ENCODE measurements at places on chromosomes 16 and 17.

DNA sequence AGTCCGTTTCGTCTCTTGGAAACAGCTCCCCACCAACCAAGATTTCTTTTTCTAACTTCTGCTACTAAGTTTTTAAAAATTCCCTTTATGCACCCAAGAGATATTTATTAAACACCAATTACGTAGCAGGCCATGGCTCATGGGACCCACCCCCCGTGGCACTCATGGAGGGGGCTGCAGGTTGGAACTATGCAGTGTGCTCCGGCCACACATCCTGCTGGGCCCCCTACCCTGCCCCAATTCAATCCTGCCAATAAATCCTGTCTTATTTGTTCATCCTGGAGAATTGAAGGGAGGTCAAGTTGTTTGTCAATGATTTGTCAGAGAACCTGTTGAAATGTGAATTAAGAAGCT, 48.2 kb downstream of the IL21R start:
- no peak for DNase-seq

GRCh38 chr17:51056813-51057510, 63.7 kb downstream of the SPAG9 start:
- no peak for DNase-seq

DNA sequence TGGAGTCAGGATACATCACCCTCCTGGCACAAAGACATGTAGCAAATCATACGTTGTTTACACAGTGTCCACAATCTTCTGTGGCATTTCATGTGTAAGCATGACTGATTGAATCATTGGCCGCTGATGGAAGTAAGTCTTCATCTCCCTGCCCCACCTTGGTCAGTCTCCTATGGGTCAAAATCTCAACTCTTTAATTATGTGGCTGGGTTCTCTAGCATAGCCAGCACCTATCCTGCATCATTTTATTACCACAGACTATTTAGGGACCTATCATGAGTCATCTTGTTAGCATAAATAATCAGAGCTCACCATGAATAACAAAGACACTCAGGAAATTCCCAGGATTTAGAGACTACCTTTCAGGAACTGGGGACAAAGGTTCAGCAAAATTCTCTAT, 15.9 kb downstream of the TANC2 start:
- DNase-seq: no peak

- DNase-seq: no peak
Observed at GRCh38 chr16:74732707-74733350, 32.2 kb upstream of the MLKL start.

DNA sequence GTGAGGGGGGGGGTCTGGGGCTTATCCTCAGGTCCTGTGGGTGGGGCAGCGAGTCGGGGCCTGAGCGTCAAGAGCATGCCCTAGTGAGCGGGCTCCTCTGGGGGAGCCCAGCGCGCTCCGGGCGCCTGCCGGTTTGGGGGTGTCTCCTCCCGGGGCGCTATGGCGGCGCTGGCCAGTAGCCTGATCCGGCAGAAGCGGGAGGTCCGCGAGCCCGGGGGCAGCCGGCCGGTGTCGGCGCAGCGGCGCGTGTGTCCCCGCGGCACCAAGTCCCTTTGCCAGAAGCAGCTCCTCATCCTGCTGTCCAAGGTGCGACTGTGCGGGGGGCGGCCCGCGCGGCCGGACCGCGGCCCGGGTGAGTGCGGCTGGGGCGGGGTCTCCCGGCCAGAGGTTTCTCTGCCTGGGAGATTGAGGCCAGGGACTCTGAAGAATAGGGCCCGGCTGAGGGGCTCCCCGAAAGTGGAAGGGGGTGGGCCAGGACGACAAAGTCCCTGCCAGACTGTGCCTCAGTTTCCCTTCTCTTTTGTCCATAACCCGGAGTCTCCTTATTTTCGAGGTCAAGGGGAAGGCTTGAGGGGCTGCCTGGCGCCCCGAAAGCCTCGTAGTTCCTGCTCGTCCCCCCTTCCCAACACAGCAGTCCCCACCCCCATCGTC, at the start of gene FGF11:
Gene FGF11, plus strand, starts transcription at position 51 of the 651 bp plus-strand sequence. Its CDS starts 109 bp downstream, at position 160.
- no peak for DNase-seq

GRCh38 chr17:38748149-38748891, at the start of gene PCGF2:
PCGF2 (minus strand) TSS chr17:38748336; CDS start chr17:38740402, 7,934 bp downstream.
- no peak for DNase-seq

DNA sequence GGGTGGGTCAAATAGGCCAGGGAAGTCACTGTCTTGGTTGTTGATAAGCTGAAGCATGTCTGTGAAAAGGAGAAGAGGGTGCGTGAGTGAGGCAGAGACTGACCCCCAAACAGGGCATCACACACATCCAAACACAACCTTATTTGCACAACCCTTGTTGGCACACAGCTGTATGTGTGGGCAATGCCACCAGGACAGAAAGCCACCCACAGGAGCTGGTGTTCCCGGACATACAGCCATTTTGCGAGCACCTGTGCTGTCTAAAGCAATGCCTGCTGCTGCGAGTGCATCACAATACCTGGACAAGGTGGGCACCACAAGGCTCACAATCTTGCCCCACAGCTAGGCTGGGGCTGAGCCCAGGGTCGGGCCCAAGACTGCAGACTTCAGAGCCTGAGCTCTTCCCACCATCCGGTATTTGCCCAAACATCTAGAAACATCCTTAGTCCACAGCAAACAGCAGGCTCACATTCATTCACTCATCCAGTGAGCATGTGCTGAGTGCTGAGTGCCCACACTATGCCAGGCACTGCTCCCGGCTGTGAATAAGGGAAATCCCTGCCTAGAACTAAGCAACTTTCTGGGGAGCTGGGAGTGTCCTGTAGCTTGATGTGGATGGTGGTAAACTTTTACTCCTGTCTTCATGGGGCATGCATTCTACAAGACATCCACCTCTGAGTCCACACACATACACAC, 16.2 kb downstream of the SREBF1 start:
- no peak for DNase-seq

DNA sequence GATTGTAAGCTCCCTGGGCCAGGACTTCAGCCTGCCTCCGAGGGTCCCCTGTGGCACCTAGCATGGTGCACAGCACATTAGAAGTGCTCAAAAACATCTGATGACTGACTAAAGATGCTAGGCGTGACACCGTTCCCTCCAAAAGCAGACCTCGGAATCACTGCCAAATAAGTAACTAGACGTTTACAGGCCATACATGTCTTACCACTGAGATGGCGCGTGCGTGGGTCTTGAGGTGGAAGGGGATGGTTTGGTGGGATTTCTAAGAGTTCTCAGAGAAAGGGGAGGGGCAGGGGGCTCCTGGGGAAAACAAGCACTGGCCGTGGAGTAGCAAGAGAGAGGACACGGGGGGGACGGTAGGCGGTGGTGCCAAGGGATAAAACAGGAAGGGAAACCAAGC, 12.4 kb downstream of the MPO start:
- no peak for DNase-seq

GRCh38 chr16:27199736-27200135, 3.6 kb upstream of the KDM8 start:
- no peak for DNase-seq

DNA sequence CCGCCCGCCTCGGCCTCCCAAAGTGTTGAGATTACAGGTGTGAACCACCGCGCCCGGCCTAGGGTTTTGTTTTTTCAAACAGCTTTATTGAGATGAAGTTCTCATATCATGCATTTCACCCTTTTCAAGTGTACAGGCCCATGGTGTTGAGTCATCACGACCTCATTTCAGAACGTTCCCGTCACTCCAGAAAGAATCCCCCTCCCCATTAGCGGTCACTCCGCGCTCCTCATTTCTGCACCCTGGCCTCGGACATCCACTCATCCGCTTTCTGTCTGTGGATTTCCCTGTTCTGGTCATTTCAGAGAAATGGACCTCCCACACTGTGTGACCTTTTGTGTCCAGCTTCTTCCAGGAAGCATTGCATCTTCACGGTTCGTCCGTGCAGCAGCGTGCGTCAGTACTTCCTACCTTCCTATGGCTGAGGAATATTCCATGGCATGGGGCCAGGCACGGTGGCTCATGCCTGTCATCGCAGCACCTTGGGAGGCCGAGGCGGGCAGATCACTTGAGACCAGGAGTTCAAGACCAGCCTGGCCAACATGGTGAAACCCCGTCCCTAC, 135.2 kb upstream of the GSE1 start:
- DNase-seq: no peak

- DNase-seq: no peak
Observed at GRCh38 chr16:17328932-17329331, 141.8 kb downstream of the XYLT1 start.

DNA sequence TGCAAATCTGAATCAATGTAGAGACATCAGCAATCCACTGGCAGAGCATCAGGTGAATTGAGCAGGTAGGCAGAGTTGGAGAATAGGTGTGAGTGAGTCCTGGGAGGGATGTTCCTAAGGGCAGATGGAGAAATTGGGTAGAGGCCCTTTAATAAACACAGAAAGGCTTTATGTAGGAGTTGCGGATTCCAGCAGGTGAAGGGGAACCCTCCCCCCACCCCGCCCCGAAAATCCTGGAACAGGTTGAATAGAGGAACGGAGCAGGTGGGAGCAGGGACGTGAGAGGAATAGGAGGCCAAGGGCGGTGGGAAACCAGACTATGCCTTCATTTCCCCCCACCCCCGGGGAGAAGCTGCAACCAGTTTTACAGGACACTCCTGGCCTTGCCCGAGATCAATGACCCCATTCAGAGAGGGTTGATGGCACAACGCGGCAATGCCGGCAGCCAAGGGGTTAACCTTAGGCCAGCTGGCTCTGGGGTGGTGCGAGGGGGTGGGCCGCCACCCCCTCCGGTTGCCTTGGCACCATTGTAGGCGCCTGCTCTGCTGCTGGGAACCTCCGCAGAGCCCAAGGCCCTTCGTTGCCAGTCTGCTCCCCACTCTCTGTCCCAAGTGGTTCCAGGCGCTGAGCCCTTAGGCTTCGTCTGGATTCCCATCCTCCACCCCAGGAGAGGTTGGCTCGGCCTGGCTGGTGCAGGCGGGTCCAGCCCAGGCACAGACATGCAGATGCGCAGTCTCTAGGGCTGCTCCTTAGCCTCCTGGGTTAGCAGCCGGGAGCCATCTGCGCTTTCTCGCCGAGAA, 814 bp upstream of the RUNDC3A start:
- no peak for DNase-seq

GRCh38 chr16:57503366-57503765, 17.1 kb upstream of the DOK4 start:
- DNase-seq: no peak

GRCh38 chr17:29914819-29915537, 15.1 kb downstream of the SSH2 start:
- no peak for DNase-seq

GRCh38 chr17:48190871-48191270, 83.3 kb downstream of the SNX11 start:
- DNase-seq: no peak

DNA sequence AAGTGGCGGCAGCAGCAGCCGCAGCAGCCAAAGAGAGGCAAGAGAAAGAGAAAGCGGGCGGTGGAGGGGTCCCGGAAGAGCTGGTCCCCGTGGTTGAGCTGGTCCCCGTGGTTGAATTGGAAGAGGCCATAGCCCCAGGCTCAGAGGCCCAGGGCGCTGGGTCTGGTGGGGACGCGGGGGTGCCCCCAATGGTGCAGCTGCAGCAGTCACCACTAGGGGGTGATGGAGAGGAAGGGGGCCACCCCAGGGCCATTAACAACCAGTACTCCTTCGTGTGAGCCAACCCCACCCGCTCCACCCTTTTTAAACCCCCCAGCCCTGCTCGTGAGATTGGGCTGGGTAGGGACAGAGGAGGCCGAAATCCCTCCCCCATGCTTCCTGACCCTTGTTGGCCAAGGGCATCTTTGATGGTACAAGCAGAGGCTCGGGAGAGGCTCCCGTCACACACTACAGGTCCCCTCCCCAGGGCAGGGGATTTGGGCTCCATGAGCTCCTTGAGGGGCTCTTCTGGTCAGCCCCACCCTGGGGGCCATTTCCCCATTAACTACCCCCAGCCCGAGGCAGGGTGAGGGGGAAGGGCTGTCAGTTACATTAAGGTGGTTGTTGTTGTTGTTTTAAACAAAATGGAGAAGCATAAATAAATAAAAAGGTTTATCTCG, 4.6 kb upstream of the ATP2A1 start:
- DNase-seq: peak; percentile 39

DNA sequence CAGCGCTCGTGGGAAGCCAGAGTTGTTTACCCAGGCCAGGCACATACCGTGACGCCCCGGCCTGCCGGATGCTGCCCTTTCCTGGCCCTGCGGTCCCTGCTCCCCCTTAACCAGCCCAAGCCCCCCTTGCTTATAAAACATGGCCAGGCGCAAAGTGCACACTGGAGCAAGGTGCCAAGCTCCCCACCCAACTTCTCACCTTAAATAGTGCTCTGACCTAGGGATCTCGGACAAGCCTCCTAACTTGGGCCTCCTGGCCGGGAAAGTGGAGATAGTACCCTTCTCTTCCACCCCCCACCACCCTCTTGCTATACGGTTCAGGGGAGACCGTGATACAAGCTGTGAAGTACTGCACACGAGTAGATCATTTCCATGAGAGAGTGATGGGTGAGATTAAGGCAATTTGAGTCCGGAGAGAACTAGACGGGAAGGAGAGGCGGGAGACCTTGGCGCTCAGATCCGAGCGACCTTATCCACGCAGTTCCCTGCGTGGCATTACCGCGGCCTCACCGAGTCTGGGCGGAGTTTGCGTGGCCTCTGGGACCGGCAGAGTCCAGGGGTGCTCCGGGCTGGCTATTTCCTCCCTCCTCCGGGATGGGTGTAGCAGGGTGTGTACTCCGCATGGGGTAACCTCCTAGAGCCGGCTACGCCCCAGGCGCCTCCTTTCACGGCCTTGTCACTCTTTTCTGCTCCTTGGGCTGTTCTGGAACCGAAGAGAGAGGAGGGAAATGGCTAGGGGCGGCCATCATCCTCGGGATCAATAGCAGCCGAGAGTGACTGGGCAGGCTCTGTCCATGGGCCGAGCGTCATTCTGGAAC, 4.4 kb upstream of the LHX1 start:
- no peak for DNase-seq

DNA sequence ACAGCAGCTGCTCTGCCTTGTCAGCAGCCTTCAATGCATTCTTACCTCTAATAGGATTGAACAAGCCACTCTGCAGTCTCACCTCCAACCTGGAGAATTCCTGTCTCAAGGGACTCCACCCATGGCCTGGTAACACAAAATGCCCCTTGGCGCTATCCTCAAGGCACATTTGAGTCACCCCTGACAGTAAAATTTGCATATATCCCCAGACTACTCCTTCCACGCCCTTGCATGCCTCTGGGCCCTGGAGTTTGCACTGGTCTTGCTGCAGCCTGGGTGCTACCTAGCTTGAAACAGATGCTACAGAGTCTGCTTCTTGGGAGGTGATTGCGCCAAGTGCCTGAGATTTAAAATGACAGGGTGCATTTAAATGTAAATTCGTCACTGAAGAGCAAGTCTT, 391.4 kb upstream of the MAF start:
- no peak for DNase-seq

All from activated CD4-positive, alpha-beta T cell treated with anti-CD3 and anti-CD28 coated beads for 1 hour (primary cell).